AG08396 (cell line): ENCODE measurements at places on chromosomes 16 and 17.

GRCh38 chr17:17508019-17508535, 11.9 kb upstream of the RASD1 start:
- DNase-seq = no peak

DNA sequence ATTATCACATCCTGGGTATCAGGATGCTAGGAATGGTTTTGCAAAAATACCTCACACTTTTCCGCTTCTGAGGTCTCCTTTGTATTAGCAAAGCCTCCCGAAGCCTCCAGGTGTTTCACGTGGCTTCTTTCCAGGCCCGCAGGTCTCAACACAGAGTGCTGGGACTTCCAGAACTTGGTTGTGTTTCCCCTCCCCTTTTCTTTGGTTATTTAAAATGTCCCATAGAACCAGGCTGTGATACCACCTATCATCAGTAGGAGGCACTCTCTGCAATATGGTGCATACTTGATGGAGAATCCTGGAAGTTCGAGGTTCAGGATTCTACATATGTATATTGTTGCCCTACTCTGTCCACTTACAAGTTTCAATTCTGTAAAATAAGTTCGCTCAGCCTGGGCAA, 28.8 kb downstream of the ATP2C2 start:
- no peak for DNase-seq

- DNase-seq = peak; percentile 73
These were observed 10.1 kb upstream of the SLC16A5 start for GRCh38 chr17:75077496-75078283.

- DNase-seq = no peak
These were observed 2.7 kb upstream of the C17orf99 start for GRCh38 chr17:78143214-78144146.

DNA sequence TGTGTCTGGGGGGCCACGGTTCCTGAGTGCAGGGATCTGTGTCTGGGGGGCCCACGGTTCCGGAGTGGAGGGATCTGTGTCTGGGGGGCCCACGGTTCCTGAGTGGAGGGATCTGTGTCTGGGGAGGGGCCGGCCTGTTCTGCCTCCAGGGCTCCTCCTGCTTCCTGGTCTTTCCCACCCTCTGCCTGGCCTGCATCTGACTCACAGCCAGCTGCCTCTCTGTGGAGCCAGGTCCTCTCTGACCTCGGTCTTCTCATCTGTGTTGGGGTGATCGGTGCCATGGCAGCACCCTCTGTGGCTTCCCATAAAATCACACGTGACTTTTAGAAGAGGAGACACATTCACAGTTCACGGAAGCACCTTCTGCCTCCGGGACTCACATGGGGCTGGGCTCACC, 50.3 kb downstream of the ZFPM1 start:
- no peak for DNase-seq

- DNase-seq = peak; percentile 91
These were observed at the start of gene CIAO2B for GRCh38 chr16:66934138-66934838. Gene CIAO2B (minus strand): TSS chr16:66934402. CDS start chr16:66934364, 38 bp downstream.

DNA sequence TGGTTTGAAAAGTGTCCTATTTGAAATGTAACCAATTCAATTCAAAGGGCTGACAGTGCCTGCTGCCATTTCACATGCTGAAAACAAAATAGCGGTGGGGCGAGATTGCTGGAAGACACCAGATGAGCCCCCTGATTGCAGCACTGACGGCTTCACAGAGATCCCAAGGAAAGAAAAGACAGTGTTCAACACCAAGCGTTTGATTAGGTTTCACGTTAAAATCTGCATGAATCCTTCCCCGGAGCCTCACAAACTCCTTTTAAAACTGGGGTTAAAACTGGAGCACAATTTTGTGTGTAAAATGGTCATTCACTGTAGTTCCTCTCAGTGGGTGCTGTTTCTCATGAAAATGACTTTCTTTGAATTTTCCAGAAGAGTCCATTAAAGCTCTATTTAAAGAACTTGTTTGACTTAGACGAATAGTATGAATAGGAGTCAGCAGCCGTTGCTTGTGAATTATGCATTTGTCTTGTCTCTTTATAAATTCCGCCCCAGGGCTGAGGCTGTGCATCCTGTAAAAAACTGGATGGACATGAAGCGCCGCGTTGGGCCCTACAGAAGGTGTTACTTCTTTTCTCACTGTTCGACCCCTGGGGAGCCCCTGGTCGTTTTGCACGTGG, 8.8 kb downstream of the MLYCD start:
- DNase-seq = no peak

DNA sequence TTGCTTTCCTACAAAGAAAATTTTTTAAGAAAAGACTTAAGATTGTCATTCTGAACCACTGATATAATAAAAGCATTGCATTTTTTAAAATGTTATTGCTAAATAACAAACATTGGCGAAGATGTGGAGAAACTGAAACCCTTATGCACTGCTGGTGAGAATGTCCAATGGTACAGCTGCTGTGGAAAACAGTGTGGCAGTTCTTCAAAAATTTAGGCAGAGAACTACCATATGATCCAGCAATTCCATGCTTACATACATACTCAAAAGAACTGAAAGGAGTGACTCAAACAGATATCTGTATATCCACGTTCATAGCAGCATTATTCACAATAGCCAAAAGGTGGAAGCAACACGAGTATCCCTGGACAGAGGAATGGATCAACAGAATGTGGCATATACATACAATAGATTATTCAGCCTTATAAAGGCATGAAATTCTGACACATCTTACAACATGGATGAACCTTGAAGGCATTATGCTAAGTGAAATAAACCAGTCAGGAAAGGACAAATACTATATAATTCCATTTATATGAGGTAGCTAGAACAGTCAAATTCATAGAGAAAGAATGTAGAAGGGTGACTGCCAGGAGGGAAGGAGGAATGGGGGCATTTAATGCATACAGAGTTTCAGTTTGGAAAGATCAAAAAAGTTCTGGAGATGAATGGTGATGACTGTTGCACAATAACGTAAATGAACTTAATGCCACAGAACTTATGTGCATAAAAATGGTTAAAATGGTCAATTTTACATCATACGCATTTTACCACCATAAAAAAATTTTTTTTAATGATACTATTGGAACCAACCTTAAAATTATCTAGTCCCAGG, 92.1 kb downstream of the CACNG1 start:
- no peak for DNase-seq

DNA sequence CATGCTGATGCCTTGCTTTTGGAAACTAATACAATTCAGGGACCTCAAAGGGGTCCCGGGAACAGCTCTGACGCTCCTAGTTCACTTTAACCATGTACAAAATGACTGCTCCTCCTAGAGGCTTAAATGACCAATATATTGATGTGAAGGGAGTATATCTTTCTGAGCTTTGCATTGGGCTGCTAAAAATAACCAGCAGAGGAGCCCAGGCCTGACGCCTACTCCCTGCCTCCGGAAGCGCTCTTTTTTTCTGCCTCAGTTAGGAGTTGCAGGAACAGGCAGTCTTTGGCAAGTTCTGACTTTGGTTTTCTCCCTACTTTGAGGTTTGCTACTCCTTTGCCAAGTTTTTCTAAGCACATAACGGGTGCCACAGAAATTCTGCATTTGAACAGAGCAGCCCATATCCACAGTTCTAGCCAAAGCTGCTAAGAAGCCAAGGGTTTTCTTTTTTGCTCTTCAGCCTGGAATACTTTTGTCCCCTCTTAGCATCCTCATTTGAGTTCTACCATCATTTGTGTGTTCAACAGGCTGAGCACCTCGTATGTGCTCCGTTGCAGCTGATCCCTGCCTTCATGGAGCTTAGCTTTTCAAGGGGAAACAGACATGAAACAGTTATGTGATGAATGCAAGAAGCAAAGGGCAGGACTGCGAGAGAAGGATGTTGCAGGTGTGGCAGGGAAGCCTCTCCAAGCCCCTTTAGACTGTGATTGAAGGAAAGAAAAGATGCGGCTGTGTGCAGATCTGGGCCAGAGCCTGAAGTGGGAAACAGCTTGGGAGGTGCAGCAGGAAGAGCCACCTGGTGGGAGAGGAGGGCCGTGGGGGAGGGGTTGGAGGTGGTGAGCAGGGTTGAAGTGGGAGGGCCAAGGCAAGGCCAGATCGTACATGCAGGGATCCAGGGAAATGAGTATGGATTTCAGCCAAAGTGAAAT, 2.8 kb upstream of the NAGPA start:
- DNase-seq = no peak

DNA sequence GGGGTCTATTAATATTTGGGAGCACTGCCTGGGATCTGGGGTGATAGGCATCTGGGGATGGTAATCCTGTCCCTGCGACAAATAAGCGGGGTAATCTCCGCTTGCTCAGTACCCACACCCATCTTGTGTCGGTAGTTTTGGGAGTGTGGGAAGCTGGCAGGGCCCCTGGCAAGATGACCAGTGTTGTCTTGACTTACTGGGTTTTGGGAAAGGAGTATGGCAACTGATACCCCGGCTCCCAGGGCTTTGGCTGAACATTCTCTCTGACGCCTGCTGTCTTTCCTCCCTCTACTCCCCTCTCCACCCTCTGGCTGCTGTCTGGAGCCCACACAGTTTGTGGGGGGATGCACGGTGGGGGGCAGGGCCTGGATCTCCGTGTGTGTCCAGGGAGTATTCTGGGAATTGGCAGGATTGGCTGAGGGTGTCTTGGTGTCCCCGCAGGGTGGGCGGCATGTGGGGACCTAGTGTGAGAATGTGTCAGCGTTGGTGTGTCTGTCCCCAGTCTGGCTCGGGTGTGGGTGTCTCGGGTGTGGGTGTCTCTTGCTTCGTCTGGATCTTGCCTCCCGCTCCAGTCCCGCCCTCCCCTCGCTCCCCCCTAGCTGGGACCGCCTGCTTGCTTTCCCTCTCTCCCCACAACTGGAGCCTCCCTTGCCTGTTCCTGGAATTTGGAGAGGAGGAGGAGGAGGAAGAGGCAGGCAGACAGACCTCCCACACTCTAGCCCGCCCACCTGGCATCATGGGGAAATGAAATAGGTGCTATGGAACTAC, 12.0 kb downstream of the RARA start:
- DNase-seq = no peak

- no peak for DNase-seq
These were observed 5.2 kb upstream of the PLLP start for GRCh38 chr16:57289391-57290257.

DNA sequence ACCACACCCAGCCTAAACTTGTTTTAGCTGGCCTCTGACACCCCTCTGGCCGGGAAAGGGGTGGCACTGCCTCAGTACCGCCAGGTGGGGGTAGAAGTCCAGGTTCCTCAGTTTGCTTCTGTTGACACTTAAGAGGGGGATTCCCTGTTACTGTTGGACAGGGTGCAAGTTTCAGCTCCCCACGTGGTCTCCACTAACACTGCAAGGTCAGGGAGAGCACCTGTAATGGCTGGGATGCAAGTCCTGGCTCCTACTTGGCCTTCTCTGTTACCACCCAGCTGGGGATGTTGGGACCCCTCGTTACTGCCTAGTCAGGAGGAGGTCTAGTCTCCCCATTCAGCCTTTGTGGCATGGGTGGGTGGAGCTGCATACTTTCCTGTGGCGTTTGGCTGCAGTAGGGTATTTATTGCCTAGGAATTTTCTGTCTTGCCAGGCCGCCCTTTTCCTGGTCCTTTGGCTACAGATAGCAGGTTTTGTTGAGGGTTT, 10.6 kb upstream of the MFAP4 start:
- DNase-seq = no peak

DNA sequence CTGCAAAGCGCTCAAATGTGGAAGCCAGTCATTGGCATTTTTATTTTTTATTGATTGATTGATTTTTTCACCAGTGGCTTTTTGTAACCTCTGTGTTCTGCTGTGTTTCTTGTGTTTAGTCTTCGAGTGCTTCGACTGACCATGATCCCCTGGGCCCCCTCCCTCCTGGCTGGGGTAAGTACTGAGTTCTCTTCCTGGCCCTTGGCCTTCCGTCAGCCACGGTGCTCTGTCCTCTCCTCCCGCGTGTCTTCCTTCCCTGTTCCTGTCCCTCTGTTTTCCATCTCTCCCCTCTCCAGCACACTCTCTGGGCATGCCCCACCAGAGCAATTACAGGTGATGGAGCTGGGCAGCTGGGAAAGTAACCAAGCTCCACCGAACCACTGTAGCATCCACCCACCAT, 25.8 kb upstream of the CLEC18A start:
- no peak for DNase-seq

GRCh38 chr17:55264645-55265298, at the start of gene HLF:
Gene HLF (plus strand): TSS chr17:55264960. CDS start chr17:55265485, 525 bp downstream.
- peak; percentile 91 for DNase-seq

GRCh38 chr16:79328402-79329165, 272.0 kb downstream of the MAF start:
- DNase-seq = no peak

DNA sequence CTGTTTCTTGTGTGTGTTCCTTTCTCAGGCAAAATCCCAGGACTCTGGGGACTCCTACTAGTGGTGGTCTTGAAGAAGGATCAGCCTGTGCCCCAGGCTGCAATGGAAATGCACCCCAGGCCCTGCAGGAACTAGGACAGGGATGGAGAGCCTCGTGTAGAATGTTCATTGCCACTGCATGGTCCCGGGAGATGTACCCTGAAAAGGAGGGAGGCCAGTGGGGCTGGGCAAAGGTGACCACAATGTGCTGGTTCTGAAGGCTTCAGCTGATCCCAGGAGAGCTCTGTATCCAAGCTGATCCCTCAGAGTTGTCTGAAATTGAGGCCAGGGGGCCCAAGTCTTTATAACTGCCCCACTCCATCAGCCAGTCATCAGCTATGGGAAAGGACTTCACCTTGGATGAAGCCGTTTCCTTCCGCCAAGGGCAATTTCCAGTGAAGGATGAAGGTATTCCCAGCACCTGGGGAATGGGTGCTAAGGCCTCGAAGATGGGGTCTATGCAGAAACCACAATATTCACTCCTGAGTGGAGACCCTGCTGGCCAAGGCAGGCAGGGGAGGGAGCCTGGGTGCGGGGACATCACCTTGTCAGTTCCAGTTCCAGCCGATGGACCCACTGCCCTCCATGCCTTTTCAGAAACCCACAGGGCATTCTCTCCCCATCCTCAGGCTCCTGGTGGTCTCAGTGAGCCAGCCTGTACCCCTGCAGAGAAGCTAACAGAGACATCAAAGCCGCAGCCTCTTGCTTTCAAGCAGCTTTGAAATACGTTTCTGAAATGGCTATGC, 59.9 kb upstream of the CDH5 start:
- DNase-seq = no peak

DNA sequence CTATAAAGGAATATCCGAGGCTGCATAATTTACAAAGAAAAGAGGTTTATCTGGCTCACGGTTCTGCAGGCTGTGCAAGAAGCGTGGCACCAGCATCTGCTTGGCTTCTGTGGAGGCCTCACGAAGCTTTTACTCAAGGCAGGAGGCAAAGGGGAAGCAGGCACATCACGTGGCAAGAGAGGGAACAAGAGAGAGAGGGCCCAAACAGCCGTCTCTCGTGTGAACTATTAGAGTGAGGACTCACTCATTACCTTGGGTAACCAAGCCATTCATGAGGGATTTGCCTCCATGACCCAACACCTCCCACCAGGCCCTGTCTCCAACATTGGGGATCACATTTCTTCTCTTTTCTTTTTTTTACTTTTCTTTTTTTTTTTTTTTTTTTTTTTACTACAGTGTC, 7.5 kb upstream of the ALKBH5 start:
- DNase-seq = no peak
